NCI-H2107 (cell line): ENCODE measurements at places on chromosomes 16 and 17.
A peak's percentile ranks its signal among the peaks of the same experiment; 100 is the strongest.

DNA sequence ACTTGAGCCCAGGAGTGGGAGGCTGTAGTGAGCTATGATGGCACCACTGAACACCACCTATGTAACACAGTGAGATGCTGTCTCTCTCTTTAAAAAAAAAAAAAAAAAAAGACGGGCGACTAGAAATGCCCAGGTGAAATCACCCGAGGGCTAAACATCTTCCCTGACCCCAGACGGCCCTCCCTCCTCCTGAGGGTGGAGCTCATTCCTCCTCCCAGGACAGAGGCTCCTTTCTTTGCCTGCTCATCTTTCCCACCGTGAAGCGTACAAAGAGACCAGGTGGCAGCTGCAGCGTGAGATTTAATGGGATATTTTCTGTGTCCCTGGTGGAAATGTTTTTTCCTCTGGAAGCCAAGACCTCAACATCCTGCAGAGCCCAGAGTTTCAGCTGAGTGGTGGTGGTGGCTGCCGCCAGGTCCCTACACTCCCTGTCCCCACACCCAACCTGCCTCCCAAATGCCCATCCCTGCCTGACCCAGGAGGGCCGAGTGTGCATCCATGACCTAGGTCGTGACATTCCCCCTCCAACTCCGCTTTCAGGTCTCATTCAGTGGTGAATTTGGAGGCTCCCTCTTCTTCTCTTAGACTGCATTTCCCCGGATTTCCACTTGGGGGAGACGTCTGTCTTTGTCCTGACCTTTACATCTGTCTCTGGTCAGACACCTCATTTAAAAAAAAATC lies 14.4 kb upstream of the GPRC5B start:
- DNase-seq, result peak; percentile 41

DNA sequence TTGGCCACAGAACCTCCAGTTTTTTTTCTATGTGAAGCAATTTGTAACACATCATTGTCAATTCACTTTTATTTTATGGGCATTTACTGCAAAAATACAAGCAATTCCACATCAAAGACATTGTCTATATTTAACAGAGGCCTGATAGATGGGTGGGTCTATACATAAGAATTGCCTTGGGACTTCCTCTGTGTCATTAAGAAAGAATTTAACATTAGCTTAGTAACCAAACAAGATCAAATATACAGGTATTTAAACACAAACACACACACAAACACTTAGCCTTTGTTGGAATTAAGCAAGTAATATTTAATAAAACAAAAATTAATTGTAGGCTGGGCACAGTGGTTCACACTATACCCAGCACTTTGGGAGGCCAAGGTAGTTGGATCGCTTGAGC lies 4.3 kb upstream of the PITPNC1 start:
- DNase-seq, result no peak

DNA sequence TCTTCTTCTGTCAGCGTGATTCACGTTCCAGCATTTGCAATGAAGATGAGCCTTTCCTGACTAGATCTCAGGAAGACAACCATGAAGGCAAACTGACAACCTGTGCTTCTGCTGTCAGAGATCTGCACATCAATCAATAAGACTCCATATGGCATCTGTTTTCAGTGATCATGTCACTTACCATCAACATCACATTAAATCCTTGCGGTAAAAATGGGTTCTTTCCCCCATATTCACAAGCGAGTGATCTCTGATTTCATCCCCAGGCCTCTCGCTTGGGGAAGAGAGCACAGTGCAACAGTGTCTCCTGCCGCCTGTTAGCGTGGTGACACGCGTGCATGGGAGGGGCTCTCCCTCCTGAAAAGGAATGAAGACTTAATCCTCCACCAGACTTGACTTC lies 11.1 kb downstream of the NACA2 start:
- DNase-seq, result no peak

- no peak for DNase-seq
These were observed 1.8 kb upstream of the APRT start for GRCh38 chr16:88813269-88814143.

DNA sequence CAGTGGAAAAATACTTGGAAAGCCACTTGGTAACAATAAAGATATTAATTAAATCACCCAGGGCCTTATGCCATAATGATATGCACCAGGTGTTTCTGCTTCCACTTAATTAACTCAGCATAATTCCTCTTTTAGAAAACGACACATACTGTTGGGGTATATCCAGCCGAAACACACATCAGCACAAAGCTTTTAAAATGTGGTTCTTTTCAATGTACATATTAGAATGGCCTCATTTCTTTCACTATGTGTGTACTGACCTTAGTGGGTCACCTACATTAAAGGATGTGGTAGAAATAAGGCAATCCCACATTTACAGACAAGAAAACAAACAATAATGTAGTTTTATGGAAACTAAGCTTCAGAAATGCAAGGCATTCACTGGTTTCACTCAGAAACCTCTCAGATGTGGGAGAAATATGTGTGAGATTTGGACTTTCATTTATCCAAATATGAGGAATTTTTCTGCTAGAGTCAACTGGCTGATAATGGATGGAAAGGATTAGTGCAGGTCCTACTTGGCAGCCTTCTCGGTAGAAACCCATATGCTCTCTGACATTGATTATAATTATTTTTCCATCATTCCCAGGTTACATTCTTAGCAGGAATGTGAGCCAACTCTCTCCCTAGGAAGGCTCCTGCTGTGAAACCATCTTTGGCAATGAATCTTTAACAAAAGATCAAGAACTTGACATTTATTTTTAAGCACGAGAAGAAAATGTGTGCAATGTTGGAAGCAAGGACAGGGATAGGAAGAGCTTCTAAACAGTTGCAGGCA lies 66.7 kb upstream of the DHX40 start:
- DNase-seq, result no peak

DNA sequence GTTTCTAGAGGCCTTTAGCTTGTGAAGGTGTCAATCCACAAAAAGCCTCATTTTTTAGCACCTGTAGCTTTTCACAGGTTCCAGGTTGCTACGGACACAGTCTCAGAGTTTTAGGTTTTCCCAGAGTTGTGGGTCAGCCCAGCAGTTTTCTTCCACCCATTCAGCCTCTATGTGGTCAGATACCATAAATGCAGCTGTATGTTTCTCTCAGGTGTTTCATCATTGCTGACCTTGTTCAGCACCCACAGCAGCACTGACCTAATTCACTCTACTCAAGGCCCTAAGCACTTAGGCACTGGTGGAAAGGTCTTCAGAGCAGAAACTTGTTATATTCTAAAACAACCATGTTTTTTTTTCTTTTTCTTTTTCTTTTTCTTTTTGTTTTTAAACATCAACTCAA lies 15.0 kb upstream of the SPACA3 start:
- DNase-seq, result no peak

GRCh38 chr17:31698751-31699150 lies 160.3 kb downstream of the COPRS start:
- DNase-seq, result no peak

- no peak for DNase-seq
These were observed 481.3 kb downstream of the TMEM114 start for GRCh38 chr16:8108991-8109509.

GRCh38 chr17:41446806-41447205 lies 6.0 kb upstream of the KRT38 start:
- DNase-seq, result no peak

GRCh38 chr17:10875430-10875851 lies 37.6 kb upstream of the PIRT start:
- DNase-seq, result no peak

GRCh38 chr17:78838574-78839005 lies 2.0 kb downstream of the USP36 start:
- DNase-seq, result no peak

- DNase-seq, result no peak
These were observed 33.8 kb downstream of the SDK2 start for GRCh38 chr17:73610331-73610911.

GRCh38 chr17:39200957-39201510 lies 951 bp downstream of the RPL19 start:
- no peak for DNase-seq
